ENCODE measurements at places on chromosomes 6 and 20.

GRCh38 chr6:52126231-52126630 lies 38.8 kb upstream of the PKHD1 start:
- no peak for DNase-seq

- no peak for DNase-seq
These were observed 868.9 kb downstream of the EPHA7 start for GRCh38 chr6:92550501-92550900.

DNA sequence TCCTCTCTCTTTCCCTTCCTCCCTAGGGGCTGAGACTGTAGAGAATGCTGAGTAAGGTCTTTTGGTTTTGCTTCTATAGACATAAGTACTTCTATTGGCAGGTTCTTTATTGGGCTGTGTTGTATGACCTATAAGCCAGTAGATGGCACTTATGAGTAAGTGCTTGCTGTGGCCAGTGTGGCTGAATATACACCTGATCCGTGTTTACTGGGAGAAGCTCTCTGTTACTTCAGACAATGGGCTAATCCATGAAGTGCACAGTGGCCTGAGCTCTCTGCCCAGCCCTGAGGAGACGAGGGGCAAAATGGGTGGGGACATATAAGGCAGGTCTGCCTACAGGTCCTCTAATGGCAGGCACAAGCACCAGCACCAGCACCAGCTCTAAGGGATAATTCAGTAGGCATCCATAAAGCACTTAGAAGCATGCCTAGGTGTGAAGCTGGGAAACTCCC lies 610.3 kb downstream of the RNF144B start:
- peak; percentile 46 for DNase-seq

DNA sequence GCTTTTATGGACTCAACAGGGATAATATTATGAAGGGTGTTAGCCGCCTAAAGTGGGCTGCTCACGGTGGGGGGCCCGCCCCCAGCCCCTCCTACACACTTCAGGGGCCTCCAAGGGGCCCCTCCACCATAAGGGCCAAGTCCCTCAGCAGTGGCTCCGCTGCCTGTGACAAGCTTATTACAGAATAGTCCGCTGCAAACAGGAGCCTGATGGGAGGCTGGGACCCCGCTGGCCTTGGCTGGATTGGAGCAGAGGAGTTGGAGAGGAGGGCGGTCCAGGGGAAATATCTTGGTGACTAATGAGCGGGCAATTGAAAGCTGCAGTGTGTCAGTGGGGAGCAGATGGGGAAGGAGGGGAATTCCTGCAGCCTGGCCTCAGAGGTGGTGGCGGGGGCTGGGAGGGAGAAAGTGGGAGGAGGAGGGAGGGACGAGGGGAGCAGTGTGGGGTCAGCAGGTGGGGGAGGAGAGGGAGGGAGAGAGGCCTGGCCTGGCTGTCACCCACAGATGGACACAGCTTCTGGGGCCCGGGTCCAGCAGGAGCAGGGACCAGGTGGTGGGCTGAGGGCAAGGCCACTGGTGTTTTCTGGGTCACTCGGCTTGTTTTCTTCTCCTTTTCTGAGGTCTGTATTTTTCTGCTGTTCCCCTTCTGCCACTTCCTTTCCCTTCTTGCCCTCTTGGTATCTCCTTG lies 57.6 kb upstream of the FOXP4 start:
- DNase-seq, result no peak

DNA sequence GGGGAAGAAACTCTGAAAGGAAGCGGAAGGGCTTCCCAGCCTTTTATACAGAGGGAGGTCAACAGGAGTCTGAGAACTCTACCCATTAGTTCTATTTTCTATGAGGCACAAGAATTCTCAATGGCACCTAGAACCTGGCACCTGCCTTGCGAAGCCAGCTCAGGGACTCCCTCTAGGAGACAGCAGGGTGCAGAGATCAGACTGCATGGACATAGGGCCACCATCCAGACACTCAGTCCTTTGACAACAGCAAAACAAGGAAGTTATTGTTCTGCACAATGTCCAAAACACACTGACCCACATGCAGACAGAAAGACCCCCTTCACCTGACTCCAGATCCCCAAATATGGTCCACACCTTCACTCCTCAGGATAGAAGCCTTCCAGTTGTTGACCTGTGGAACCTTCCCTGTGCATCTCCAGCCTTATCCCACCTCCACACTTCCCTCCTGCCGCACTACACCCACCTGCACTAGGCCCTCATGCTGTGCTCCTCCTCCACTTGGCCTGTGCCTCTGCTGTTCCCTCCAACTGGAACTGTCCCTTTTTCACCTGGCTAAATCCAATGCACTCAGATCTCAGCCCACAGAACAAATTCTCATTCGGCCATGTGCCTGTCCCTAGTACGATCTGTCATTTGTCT lies 27.8 kb downstream of the ACSS1 start:
- no peak for DNase-seq

DNA sequence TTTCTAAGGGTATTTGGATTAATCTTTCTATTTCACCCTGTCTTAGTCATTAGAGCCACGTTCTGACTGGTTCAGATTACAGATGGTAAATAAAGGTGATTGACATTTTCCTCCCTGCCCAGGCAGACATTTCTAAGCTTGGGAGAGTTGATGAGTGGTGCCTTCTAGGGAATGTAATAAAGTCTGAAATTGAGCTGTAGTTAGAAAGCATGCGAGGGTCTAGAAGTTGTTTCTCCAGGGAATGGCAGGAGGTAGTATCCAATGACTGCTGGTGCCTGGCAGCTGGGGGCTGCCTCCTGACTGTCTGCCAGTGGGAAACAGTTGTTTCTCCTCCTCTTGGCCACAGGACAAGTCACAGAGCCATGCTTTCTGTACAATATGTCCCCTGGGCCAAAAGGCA lies 14.6 kb downstream of the EDN3 start:
- no peak for DNase-seq

- peak; percentile 68 for DNase-seq
These were observed 86.3 kb upstream of the CARMIL1 start for GRCh38 chr6:25192590-25193459.

DNA sequence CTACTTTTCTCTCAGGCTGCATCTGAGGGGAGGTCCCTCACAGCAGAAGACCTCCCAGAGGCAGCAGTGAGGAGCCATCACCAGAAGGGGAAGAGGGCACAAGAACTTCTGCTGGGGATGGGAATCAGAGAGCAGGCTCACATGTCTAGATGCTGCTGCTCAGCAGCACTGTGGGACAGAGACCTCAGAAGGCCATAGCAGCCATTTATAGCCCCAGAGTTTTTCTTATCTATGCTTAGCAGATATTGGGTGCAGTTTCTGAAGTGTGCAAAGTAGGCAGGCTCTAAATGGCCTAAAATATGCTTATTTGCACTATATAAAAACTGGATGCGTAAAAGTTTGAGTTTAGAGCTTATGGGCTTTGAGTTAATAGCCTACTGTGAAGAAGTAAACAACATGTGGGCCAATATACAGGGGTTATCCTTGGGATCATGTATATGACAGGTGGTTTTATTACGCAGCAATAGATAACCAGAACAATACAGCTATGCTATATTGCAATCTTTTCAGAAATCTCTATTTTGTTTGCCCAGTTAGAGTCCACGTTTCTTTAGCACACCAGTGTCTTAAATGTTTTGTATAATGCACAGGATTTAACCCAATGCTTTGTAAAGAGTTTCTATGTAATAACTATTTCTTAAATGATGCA lies 60.2 kb upstream of the TMEM244 start:
- no peak for DNase-seq

- no peak for DNase-seq
These were observed 16.7 kb downstream of the LEMD2 start for GRCh38 chr6:33772082-33772830.

DNA sequence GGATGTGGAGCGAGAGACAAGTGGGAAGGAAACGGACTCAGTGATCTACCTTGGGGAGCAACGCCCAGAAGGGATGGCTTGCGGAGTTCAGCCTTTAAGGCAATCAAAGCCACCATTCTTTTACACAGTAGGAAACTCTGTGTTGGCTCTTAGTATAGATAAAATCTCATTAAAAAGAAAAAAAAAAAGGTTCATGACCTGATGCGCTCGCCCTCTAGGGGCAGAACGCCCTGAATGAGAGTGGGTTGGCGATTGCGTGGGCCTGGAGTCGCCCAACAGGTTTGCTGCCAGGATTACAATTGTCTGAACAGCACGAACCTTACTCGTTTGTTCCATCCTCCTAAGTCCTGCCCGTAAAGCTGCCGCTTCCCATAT lies 1.2 kb downstream of the TPD52L1 start:
- DNase-seq, result no peak

DNA sequence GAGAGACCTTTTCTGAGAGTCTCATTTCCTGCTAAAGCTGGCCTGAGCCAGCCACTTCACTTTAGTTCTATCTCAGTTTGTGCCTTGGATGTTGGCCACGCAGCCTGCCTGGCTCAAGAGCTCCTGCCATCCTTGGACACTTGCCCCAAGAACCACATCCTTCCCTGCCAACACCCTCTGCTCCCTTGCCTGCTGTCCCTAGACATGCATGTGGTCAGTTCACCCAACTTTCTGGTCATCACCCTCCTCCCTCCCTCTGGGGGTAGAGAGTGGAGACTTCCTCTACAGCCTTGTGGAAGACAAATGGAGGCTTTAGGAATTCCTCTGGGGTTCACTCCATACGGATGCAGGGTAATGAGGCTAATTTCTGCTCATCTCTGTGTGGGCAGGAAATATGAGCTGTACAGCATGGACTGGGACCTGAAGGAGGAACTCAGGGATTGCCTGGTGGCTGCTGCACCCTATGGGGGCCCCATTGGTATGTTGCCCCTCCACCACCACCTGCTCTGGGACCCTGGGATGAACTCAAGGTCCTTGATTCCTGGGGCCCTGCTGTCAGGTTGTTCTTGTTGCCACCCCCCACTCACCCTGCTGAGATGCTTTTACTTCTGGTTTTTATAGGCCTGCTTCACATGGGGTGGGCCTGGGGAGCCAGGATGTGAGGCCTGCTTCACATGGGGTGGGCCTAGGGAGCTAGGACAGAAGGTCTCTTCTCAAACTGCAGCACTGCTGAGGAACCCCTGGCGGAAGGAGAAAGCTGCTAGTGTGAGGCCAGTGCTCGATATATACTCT lies 13.8 kb upstream of the PTPRA start:
- no peak for DNase-seq

GRCh38 chr20:1949347-1950100 lies 44.3 kb downstream of the PDYN start:
- no peak for DNase-seq

Data from retinal pigment epithelial cell (primary cell).